ENCODE measurements at places on chromosomes 6 and 20.

GRCh38 chr6:36559011-36559793, 11.9 kb upstream of the STK38 start:
- DNase-seq: peak; percentile 15

DNA sequence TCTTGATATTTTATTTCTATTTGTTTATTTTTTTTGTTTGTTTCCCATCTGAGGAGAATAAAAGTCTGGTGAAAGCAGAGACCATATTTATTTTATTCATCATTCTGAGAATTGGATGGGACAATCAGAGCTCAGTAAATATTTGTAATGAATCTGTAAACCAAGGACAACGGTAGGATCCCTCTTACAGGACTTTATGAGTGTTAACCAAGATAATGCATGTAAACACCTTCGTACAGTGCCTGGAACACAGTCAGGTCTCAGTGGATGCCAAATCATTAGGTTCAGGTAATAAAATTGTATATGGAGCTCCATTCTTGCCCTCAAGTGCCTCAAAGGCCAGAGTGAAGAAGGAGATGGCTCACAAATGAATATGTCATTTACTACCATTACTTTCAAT, 288.7 kb downstream of the PAX1 start:
- DNase-seq: no peak

GRCh38 chr20:57990396-57990987, 238.0 kb downstream of the ANKRD60 start:
- DNase-seq: no peak

- DNase-seq: peak; percentile 14
Measured at GRCh38 chr6:104532462-104532861, 327.3 kb downstream of the HACE1 start.

- peak; percentile 11 for DNase-seq
Measured at GRCh38 chr6:15400572-15401004, 154.7 kb downstream of the JARID2 start.

GRCh38 chr6:155382338-155382685, 68.0 kb upstream of the TFB1M start:
- DNase-seq: no peak

- DNase-seq: no peak
Measured at GRCh38 chr6:163752446-163752845, 337.9 kb downstream of the QKI start.

DNA sequence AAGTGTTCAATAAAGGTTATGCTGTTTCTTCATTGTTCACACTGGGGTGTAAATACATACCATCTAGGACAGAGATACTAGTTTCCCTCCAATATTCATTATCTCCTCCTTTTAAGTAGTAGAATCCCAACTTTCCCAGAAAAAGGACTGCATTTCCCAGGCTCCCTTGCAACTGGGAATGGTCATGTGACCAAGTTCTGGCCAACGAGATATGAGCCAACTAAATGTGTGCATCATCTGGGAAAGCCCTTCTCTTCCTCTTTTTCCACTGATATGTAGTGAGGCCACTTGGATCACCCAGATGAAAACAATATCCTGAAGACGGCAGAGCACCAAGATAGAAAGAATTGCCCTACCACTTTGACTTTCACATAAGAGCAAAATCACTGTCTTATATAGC, 97.9 kb upstream of the PTPRT start:
- DNase-seq: no peak

DNA sequence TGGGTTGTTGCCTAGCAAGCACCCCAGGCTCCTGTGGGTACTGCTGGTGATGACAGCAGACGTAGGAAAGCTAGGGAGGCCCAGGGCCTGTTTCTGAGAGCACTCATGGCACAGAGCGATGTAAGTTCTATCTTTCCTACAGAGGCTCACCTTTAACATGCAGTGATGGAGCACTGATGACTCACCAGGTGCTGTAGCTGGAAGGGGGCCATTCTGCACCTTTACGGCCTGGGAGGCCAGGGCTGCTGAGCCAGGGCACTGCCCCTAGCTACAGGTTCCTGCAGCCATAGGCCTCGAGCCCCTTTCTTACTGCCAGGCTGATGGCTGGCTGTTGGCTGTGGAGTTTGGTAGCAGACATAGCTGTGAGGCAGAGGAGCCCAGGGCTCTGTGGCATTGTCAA, 31.1 kb upstream of the GPR6 start:
- no peak for DNase-seq

GRCh38 chr6:320351-321157, 28.3 kb downstream of the DUSP22 start:
- DNase-seq: no peak

DNA sequence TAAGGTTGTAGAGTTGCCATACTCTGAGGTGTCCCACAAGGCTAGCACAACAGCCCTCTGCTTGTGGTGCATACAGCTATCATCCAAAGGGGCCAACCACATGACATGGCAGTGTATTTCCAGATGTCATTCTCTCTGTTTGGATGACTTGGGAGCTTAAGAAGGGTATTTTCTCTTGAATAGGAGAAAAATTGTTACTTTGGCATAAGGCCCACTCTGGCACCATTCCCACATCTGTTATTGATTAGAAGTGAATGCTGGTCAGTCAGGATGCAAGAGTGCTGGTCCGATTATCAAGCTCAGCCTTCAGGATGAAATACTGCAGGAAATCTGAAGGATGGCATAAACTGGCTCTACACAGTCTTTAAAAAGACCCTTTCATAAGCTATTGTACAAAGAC, 83.6 kb upstream of the C20orf144 start:
- no peak for DNase-seq

GRCh38 chr6:44156494-44157151, 2.0 kb upstream of the CAPN11 start:
- DNase-seq: no peak

DNA sequence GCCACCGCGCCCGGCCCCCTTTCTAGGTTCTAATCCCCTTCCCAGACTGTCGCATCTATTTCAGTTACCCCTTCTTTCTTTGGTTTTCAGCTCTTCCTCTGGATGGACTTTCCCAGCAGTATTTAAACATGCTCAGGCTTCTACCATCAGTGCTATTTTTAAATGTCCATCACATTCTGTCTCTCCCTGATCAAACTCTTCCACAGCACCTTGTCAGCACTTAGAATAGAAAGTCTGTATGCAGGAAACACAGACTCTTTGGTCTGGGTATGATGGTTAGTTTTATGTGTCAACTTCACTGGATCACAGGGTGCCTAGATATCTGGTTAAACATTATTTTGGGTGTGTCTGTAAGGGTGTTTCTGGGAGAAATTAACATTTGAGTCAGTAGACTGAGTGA, 297.8 kb upstream of the ECI2 start:
- DNase-seq: no peak

GRCh38 chr6:153047386-153047785, 44.9 kb upstream of the MTRF1L start:
- DNase-seq: no peak

- DNase-seq: no peak
Measured at GRCh38 chr20:16966276-16966880, 218.2 kb downstream of the OTOR start.

DNA sequence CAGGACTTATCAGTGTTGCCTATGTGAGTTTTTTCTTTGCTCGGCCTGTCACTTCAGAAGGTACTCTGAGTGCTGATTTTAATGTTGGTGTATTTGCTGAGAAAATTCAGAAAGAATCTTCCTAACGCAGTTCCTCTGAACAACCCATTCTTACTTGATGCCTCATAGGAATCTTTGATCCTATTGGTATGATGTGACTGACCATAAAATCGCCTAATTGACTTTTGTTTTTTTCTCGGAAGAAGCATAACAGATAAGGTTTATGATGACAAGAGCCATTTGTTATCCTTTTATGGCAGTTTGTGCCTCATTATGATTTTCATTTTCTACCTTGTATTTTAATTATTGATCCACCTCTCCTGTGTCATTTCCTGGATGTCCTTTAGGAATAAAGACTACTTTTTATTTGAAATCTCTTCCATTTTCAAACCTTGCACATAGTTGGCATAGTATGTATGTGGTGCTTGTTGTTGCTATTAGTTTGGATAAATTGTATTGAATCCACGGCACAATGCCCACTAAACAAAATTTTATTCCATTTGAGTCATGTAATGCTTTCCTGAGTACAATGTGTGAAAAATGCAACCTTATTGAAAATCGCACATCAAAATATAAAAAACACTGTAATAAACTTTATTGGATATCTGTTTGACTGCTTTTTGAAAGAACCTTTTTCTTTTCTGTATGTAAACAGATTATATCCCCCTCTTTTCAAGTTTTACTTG, 37.3 kb downstream of the LRRC1 start:
- no peak for DNase-seq

GRCh38 chr6:103356531-103356930, 1503.2 kb downstream of the HACE1 start:
- DNase-seq: no peak

DNA sequence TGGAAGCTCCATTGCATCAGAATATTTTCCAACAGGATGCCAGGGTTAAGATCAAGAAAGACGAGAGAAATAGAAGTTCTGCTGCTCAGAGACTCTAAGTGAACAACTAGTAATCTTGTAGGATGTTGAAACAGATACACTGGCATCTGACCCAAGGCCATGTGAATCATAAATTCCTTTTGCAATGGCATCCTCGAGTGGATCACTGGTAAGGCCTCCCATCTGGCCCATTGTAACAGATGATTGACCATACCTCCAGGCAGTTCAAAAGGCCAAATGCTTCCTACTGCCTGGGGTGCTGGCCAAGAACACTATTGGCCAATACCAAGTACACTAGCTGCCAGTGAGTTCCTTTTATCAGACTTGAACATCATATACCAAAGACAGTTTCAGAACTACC, 9.9 kb upstream of the SLC17A3 start:
- peak; percentile 62 for DNase-seq

DNA sequence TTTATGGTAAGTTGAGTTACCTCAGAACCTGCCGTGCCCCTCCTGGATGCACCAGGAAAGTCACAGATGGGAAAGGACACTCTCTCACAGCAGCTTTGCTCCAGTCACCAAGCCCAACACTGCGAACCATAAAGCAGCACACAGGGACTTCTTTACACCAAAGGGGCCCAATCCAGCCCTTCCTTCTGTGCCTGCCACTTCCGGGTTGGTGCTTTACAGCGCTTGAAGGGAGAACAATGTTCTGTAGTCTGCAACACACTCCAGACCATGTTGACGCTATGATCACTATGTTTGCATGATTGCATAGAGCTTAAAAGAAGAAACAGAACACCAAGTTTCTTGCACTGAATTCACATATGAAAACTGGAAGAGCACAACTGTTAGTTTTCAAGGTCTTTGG, 57.1 kb downstream of the SERAC1 start:
- DNase-seq: no peak

Data from inflammatory macrophage (primary cell).